H7 (cell line): ENCODE measurements at places on chromosomes 3 and 15. TPM values are rescaled to one million over a fixed set of nuclear protein-coding genes. Genes with fewer than 3 reads are reported as not detected.
A peak's percentile ranks its signal among the peaks of the same experiment; 100 is the strongest.

The TMEM62 gene
- total RNA-seq = 1.8 and 4.8 TPM in 2 replicates

The CPLX3 gene
- 0.03 TPM in 1 of 2 replicates, not detected in the other for total RNA-seq

The DUOXA2 gene
- not detected in 2 replicates for total RNA-seq

The AHSG gene
- not detected in 2 replicates for total RNA-seq

The SNAP23 gene
- total RNA-seq = 56.6 and 62.0 TPM in 2 replicates

The CXCR6 gene
- total RNA-seq = not detected in 2 replicates

The ANP32A gene
- 107 and 138 TPM in 2 replicates for total RNA-seq

The BSN gene
- 0.52 and 1.1 TPM in 2 replicates for total RNA-seq

The CALML4 gene
- total RNA-seq = 5.6 and 7.4 TPM in 2 replicates

The FBXO40 gene
- total RNA-seq = under 0.01 TPM in 1 of 2 replicates, not detected in the other

GRCh38 chr3:134027631-134028030, 2.1 kb downstream of the SLCO2A1 start:
- no peak for DNase-seq

DNA sequence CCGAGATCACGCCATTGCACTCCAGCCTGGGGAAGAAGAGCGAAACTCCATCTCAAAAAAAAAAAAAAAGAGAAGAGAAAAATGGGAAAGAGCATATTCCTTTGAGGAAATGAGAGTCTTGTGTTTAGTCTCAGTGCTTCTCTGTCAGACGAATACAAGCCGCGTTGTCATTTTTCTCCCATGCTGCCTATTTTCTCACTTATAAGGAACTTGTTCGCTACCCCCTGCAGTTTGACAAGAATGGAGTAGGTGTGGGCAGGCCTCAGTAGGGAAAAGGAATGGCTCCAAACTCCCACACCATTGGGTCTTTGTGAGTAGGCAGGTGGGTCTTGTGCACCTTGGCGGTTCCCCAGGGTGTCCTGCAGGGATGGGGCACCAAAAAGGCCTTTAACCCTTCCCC, 6.5 kb downstream of the GPR160 start:
- no peak for DNase-seq

GRCh38 chr15:31085359-31085758, 16.2 kb downstream of the TRPM1 start:
- DNase-seq = no peak

DNA sequence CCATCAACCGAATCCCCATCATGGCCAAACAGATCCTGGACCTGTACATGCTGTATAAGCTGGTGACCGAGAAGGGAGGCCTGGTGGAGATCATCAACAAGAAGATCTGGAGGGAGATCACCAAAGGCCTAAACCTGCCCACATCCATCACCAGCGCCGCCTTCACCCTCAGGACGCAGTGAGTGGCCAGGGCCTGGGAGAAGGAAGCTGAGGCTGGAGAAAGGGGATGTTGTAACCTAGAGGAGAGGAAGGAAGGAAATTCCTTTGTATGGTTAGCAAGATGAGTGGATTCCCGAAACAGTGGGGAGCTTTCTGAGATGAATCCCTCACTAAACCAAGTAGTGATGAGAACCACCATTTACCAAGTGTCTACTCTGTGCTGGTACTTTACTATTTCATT, 25.8 kb upstream of the CLK3 start:
- DNase-seq = no peak

GRCh38 chr15:90648137-90649070, 68.7 kb upstream of the BLM start:
- peak; percentile 89 for DNase-seq

- no peak for DNase-seq
These were observed 421.7 kb upstream of the GRM7 start for GRCh38 chr3:6439226-6439625.

GRCh38 chr15:54840621-54841398, 355.9 kb downstream of the RSL24D1 start:
- peak; percentile 35 for DNase-seq

GRCh38 chr3:148102156-148102555, 595.5 kb upstream of the AGTR1 start:
- no peak for DNase-seq

DNA sequence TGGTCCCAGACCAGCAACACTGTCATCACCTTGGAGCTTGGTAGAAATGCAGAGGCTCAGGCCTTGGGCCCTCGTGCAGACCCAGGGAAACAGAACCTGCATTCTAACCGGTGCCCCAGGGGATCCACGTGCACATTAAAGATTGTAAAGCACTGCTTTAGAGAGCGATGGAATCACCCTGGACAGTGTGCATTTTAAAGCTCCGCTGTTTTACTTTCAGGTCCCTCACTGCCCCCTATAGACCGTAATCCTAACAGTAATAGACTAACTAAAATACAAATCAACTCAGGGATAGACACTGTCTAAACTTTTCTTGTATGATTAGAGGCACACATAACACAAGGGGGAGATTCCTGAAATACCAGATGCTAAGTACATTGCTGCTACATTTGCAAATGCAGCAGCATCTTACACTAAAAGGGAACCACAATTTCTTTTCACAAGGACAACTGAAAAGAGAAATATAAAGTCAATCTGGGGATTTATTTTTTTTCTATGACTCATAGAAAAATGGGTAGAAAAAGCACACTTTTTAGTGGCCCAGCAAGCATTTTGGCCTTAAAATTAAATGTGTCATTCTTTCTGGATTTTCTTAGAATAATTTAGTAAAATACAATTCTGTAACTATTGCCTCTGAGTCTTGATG, 10.5 kb upstream of the SH3GL3 start:
- DNase-seq = peak; percentile 59

DNA sequence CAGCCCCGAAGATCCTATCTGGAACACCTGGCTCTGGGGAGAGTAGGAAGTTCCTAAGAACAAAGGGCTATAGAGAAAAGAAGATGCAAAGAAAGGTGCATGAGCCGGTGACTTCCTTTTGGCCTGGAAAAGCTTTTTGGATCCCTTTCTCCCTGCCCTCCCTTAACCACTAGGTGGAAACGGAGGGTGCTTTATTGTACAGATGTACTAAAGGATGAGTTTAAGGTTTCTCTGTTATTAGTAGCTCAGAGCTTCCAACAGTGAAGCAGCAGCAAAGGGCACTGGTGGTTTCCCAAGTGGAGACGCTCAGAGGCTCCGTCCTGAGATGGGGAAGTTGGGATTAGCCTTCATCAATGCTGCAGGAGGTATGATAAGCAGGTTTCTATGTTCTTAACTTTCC, 5.9 kb upstream of the ADGRG7 start:
- DNase-seq = peak; percentile 22

GRCh38 chr15:74427607-74428441, 5.9 kb downstream of the SEMA7A start:
- DNase-seq = peak; percentile 40

DNA sequence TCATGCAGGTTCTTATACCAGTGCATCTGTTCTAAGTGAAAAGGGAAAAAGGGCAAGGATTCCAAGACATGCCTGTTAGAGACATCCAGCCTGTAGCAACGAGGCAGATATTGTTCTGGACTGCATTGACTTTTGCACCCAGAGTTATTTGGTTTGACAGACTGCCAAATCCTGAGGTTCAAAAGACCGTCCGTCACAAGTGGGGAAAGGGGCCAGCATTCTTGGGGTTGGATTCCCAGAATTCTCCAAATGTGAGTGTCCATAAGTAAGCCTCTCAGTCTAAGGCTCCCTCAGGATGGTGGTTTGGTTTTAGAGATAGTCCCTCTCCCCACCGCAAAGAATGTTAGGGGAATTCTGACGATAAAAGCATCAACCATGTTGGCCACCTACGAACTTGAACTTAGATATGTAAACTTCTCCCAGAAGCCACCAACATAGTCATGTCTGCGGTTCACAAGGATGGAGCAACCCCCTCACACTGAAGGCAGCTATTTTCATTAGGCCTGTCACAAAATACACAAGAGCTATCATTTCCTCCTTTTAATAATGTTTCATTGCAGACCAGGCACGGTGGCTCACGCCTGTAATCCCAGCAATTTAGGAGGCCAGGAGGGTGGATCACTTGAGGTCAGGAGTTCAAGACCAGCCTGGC, 13.6 kb upstream of the LACTB start:
- DNase-seq = no peak

- no peak for DNase-seq
These were observed 268.5 kb downstream of the WNT5A start for GRCh38 chr3:55218577-55218976.

- no peak for DNase-seq
These were observed 90.1 kb upstream of the CADPS start for GRCh38 chr3:62965311-62965710.

DNA sequence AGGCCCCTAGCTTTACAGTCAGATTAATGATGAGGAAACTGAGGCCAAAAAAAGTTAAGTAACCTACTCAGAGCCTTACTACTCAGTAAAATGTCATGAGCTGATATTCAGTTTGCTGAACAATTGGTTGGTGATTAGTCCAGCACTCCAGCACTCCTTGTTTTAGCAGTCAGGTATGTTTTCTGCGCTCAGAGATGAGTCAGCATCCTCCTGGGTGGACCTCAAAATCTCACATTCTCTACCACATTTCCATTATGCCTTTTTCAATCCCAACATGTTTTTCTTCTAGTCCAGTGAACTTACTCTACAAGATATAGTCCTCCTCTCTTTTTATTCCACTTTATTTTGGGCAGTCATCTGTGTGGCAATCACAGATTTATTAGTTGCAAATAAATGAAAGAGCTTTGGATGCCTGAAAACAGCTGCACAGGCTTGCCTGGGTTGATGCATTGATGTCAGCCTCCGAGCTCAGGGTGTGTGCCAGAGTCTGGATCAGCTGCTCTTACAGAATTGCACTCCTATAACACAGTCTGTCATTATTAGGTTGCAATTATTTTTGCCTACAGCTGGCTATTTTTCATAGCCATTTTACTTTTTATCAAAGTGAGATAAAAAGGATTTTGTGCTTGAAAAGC, 133.2 kb downstream of the ARPP21 start:
- DNase-seq = no peak

DNA sequence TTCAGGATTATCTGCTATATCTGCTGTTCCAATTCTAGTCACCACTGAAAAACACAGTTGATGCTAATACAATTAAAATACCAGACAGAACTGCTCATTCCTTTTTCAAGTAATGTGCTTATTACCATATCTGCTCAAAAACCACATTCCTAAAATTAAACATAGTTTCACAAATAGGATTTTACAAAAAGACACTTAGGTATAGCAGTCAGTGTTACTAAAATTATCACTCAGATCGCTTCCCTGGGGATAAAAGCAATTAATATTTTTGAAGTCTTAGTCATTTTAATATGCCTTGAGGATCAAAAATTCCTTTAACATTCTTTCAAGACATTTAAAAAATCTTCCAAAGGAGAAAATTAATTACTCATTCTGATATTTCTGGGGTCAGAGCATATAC, 71.5 kb downstream of the RAD18 start:
- DNase-seq = no peak

DNA sequence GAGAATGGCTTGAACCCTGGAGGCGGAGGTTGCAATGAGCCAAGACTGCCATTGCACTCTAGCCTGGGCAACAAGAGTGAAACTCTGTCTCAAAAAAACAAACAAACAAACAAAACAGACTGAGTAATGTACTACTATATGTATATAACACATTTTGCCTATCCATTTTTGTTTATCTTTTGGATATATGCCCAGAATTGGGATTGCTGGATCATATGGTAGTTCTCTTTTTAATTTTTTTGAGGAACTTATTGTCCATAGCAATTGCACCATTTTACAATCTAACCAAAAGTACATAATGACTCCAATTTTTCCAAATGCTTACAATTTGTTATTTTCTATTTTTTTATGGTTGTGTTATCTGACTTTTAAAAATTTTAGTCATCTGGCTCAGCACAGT, 47.3 kb downstream of the GMPS start:
- no peak for DNase-seq

- no peak for DNase-seq
These were observed 78.1 kb downstream of the STT3B start for GRCh38 chr3:31610700-31611275.

DNA sequence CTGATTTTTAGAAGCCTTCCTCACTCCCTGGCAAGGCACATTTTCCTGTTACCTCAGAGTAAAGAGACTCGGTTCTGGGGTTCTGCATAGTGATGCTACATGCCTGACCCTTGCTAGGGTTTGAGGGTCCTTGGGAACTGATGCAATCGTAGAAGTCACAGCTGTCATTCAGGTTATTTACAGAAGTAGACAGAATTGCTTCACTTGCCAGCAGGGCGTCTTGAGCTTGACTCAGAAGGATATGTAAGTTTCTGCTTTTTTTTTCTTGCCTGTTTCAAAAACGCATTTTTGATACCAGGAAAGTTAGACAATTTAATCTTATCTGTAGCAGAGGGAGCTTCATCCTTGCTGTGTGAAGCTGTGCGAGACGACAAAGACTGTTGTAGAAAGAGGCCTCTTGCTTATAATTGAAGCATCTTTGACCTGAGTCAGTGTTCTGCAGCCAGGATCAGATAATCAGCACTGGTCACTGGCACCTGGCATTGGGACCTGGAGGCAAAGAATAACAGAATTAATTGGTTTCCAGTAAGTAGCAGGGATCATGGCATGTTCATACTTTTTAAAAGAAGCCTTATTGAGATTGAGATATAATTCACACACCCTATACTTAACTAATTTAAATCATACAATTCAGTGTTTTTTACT, 24.8 kb downstream of the CACNA1D start:
- no peak for DNase-seq

DNA sequence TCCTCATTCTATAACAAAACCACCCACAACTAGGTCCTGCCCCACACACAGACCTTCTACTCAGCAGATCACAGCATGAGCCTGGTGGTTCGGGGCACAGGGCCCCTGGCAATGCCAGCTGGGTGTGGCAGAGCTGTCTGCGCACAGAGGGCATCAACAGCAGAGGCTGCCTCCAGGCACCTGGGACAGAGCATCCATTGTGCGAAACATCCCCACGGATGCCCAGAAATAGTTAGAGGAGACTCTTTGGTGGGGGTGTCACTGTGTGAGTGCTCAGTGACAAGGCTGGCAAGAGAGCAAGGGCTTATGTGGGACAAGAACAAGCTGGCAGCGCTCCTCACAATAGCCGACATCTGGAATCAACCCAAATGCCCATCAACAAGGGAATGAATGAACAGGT, 487.4 kb upstream of the PROK2 start:
- no peak for DNase-seq
